Neural crest cell (in vitro differentiated cells): ENCODE measurements at places on chromosomes 6 and 20. TPM values are rescaled to one million over a fixed set of nuclear protein-coding genes. Genes with fewer than 3 reads are reported as not detected.

GRCh38 chr6:111724505-111724904, 118.8 kb upstream of the TRAF3IP2 start:
- DNase-seq: no peak

DNA sequence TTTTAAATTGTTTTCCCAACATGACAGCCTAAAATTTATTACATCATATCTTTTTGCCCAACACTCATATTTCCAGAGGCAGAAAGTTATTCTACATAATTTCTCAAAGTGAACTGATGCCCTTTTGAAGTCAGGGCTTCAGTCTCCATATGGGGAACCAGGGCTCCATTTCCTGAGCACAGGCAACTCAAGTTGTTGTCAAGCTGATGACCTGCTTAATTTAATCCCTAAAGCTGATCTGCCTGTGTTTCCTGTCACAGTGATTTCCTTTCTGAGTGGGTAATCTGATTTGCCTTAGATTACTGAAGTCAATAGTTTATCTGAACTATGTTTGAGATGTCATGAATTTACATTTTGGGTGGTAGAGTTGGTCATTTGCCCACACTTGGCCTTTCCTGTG, 932.1 kb upstream of the MANEA start:
- no peak for DNase-seq

GRCh38 chr6:130140084-130140483, 82.7 kb downstream of the SAMD3 start:
- no peak for DNase-seq

GRCh38 chr6:82761674-82762345, 303.8 kb downstream of the UBE3D start:
- DNase-seq: no peak

GRCh38 chr6:81762132-81762531, 9.7 kb upstream of the TENT5A start:
- no peak for DNase-seq

DNA sequence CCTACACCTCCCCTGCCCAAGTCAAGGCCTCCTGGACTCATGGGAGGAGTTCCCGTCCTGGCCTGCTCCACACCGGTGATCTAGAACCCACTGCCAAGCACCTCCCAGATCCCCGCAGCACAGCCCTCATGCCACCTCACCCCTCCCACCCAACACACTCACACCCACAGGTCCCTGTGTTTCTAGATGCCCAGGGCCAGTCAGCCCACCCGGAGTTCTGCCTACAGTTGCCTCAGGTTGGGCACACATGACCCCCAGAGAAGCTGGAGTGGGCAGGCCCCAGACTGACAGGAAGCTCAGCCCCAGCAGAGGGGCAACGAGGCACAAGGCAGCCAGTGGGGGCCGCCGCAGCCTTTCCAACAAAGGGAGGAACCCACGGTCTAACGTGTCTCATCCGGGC, 29.6 kb downstream of the RRBP1 start:
- no peak for DNase-seq

GRCh38 chr6:123812621-123813020, 9.0 kb downstream of the NKAIN2 start:
- no peak for DNase-seq

- peak; percentile 53 for DNase-seq
Observed at GRCh38 chr20:23340524-23340923, 10.1 kb upstream of the NXT1 start.

GRCh38 chr20:45621593-45621992, 7.9 kb upstream of the WFDC10A start:
- no peak for DNase-seq

The CST1 gene
- not detected in 2 replicates for total RNA-seq

The LRRN4 gene
- total RNA-seq: not detected in 2 replicates

The FNDC11 gene
- total RNA-seq: 1.5 and 1.9 TPM in 2 replicates
